ENCODE measurements at places on chromosomes 4 and X. TPM values are rescaled to one million over a fixed set of nuclear protein-coding genes. Genes with fewer than 3 reads are reported as not detected.

GRCh38 chr4:2595952-2596552, 59.6 kb downstream of the FAM193A start:
- no peaks in the 10 kb centered on the region for H3K27me3 ChIP-seq
- H3K27ac ChIP-seq = no peak overlapping the region
- DNase-seq = peak; percentile 34

DNA sequence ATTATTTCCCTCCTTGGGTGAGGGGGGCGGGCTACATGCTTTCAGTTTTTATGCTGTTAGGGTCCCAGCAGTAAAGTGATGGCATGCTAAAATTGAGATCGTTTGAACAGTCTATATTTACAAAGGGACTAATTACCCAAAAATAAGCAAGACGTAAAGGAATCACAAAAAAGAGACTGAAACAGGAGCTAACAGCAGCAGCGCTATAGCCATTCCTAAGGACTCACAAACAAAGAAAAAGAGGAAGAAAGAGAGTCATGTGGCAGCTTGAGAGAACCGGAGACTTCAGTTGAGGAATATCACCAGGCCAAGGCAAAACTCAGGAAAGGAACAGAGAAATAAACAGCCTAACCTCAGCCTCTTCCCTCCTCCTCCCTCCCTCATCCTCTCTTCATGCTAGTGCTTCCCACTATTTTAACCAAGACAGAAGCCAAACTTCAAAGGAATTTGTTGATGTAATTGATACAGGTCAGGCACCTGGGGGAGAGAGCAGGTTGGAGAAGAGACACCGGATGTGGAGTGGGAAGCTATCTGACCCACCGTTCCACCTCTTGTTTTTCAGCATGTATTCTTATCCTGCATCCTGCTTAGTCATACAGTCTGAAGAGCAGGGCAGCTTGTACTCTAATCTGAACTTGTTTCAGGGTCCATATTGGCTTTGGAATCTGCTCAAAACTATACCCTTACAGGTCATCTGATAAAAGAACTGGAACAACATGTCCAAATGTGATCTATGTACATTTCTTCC, 383.7 kb downstream of the NAF1 start:
- H3K27ac ChIP-seq = no peak overlapping the region
- H3K27me3 ChIP-seq = no peaks in the 10 kb centered on the region
- no peaks in the 10 kb centered on the region for H3K4me1 ChIP-seq
- H3K36me3 ChIP-seq = no peaks in the 10 kb centered on the region

Gene ADAMTS3
- 0.43 TPM for total RNA-seq

DNA sequence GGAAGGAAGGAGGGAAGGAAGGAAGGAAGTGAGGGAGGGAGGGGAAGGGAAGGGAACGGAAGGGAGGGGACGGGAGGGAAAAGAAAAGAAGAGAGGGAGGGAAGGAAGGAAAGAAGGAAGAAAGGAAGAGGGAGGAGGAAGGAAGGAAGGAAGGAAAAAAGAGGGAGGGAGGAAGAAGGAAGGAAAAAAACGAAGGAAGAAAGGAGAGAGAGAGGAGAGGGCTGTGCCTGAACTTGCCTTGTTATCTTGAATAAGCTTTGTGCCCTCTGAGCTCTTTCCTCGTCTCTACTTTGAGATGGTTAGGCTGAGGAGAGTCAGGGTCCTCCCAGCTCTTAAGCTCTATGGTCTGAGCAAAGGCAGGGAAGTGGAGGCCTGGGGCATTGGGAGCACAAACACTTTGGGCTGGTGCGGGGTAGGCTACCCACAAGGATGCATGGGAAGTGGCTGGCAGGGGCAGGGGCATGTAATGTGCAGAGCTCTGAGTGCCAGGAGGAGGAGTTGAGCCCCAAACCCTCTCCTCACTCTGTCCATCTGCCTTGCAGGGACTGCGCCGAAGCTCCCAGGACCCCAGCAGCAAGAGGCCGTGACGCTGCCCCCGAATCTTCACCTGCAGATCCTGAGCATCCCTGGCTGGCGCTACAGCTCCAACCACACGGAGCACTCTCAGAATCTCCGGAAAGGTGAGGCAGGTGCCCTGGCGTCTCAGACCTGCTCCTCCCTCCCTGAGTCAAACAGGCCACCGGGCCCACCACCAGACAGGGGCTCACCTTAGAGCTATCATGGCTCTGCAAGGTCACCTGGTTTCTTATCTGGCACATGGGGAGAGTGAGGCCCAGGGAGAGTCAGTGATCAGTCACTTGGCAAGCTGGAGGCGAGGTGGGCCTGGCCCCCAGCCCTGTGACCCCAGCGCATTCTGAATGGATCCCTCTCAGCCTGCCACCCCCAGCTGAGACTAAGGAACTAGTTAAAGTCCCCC, 26.5 kb upstream of the MRFAP1 start:
- no peak overlapping the region for H3K27ac ChIP-seq
- H3K27me3 ChIP-seq = no peaks in the 10 kb centered on the region
- DNase-seq = no peak

- H3K4me3 ChIP-seq = no peak overlapping the region
- H3K27ac ChIP-seq = no peak overlapping the region
Measured at GRCh38 chr4:74120086-74120485, 21.1 kb upstream of the CXCL2 start.

- H3K4me3 ChIP-seq = peak overlapping the region; percentile 56
- peaks cover 17% of the 10 kb centered on the region for H3K4me1 ChIP-seq
- DNase-seq = peak; percentile 76
Measured at GRCh38 chr4:55458164-55458563, 62.4 kb downstream of the TMEM165 start.

GRCh38 chr4:106096454-106096853, 201.2 kb downstream of the NPNT start:
- no peak overlapping the region for H3K4me3 ChIP-seq
- peaks cover 4% of the 10 kb centered on the region for H3K36me3 ChIP-seq
- no peak overlapping the region for H3K27ac ChIP-seq
- no peaks in the 10 kb centered on the region for H3K27me3 ChIP-seq
- no peak for DNase-seq
- no peaks in the 10 kb centered on the region for H3K4me1 ChIP-seq

GRCh38 chrX:63934791-63935190, 149.8 kb upstream of the ARHGEF9 start:
- DNase-seq = no peak
- no peak overlapping the region for H3K27ac ChIP-seq
- H3K27me3 ChIP-seq = no peaks in the 10 kb centered on the region
- H3K4me1 ChIP-seq = no peaks in the 10 kb centered on the region
- no peak overlapping the region for H3K4me3 ChIP-seq
- no peaks in the 10 kb centered on the region for H3K36me3 ChIP-seq

GRCh38 chr4:167222099-167222498, 12.2 kb downstream of the SPOCK3 start:
- H3K36me3 ChIP-seq = no peaks in the 10 kb centered on the region
- no peak overlapping the region for H3K4me3 ChIP-seq
- H3K27ac ChIP-seq = no peak overlapping the region
- DNase-seq = no peak

- peak; percentile 78 for DNase-seq
- no peak overlapping the region for H3K27ac ChIP-seq
- H3K4me3 ChIP-seq = no peak overlapping the region
- H3K36me3 ChIP-seq = no peaks in the 10 kb centered on the region
Measured at GRCh38 chr4:114378305-114378903, 220.2 kb upstream of the UGT8 start.

DNA sequence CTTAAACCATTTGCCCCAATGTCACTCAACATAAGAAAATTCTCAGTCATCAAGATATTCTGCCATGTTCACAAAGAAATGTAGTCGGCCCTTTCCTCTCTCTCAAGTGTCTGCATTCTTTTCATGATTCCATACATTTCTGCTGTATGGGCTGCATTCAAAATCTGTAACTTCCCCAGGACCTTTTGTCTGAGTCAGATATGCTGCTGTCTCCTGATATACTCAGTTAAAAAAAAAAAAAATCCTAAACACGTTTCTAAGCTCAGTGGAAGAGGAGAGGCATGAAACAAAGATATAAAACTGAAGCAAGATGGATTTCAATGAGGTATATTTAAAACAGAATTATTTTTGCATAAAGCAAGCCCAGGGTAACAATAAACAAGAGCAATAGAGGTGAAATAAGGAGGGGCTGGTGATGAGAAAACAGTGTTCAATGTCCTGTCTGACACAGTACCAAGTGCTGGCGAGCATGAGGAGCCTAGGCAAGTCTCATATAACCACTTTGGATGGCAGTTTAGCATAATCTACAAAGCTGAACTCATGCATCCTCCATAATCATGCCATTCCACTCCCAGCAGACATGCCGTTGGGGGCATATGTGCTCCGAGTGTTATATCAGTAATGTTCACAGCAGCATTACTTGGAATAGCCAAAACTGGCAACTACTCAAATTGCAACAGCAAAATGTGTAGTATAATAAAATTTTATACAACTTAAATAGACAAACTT, 76.7 kb downstream of the MANBA start:
- peaks cover 10% of the 10 kb centered on the region for H3K4me1 ChIP-seq
- H3K27ac ChIP-seq = no peak overlapping the region
- no peaks in the 10 kb centered on the region for H3K27me3 ChIP-seq
- no peak overlapping the region for H3K4me3 ChIP-seq

- no peak overlapping the region for H3K4me3 ChIP-seq
- DNase-seq = no peak
- H3K27me3 ChIP-seq = no peaks in the 10 kb centered on the region
- no peak overlapping the region for H3K27ac ChIP-seq
- no peaks in the 10 kb centered on the region for H3K4me1 ChIP-seq
Measured at GRCh38 chr4:58515226-58515625, 1405.0 kb upstream of the IGFBP7 start.

DNA sequence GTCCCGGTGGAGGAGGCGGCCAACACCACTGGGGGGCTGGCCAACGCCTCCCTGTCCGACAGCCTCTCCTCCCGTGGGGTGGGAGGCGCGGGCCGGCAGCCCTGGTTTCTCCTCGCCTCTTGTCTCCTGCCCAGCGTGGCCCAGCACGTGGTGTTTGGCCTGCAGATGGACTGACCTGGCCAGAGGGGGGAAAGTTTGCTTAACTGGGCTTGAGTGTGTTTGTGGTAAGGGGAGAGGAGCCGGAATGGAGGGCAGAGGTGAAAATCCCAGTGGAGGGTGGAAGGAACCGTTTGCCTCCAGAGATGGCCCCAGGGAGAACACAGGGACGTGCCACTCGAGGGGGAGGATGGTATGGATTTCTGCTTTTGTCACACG, 27.6 kb downstream of the NYX start:
- no peak for DNase-seq
- H3K27ac ChIP-seq = no peak overlapping the region
- H3K4me3 ChIP-seq = no peak overlapping the region

- no peak for DNase-seq
- H3K4me3 ChIP-seq = no peak overlapping the region
- peaks cover 12% of the 10 kb centered on the region for H3K4me1 ChIP-seq
Measured at GRCh38 chr4:139986106-139986505, 167.9 kb downstream of the MAML3 start.

GRCh38 chr4:163470391-163470790, 3.2 kb downstream of the TKTL2 start:
- H3K4me1 ChIP-seq = no peaks in the 10 kb centered on the region
- H3K27ac ChIP-seq = no peak overlapping the region
- no peaks in the 10 kb centered on the region for H3K36me3 ChIP-seq
- no peaks in the 10 kb centered on the region for H3K27me3 ChIP-seq

Gene CABS1
- total RNA-seq = not detected

DNA sequence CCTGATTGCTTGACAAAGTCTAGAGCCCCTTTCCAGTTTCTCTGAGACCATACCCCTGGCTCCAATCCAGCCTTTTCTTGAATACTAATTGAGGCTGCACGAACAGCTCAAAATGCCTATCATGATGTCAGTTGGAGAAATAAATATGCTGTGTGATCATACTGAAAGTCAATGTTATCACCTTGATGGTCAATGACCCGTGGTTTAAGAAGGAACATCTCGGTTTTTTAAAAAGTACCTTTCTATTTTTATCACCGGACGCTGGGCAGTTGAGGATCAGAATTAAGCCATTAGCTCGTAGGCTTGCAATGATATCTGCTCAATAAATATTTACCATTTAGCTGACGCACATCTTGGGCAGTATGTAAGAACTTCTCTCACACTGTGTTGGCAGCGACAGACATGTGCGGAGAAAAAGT, 852 bp upstream of the WDR44 start:
- peak; percentile 47 for DNase-seq
- peak overlapping the region; percentile 94 for H3K27ac ChIP-seq
- H3K27me3 ChIP-seq = no peaks in the 10 kb centered on the region
- no peaks in the 10 kb centered on the region for H3K36me3 ChIP-seq

Gene TEX11
- total RNA-seq = not detected

DNA sequence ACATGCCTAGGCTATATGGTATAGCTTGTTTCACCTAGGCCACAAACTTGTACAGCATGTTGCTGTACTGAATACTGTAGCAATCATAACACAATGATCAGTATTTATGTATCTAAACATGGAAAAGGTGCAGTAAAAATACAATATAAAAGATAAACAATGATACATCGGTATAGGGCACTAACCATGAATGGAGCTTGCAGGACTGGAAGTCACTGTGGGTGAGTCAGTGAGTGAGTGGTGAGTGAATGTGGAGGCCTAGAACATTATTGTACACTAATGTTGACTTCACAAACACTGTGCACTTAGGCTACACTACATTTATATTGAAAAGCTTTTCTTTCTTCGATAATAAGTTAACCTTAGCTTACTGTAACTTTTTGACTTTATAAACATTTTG, 45.6 kb upstream of the ANK2 start:
- no peak overlapping the region for H3K27ac ChIP-seq
- H3K27me3 ChIP-seq = no peaks in the 10 kb centered on the region
- peaks cover 6% of the 10 kb centered on the region for H3K4me1 ChIP-seq
- H3K4me3 ChIP-seq = no peak overlapping the region

Gene CCNI
- total RNA-seq = 121 TPM

GRCh38 chrX:48493890-48494364, 14.9 kb upstream of the PORCN start:
- peak; percentile 70 for DNase-seq
- H3K36me3 ChIP-seq = no peaks in the 10 kb centered on the region
- H3K27me3 ChIP-seq = no peaks in the 10 kb centered on the region
- H3K4me1 ChIP-seq = peaks cover 22% of the 10 kb centered on the region

- H3K4me3 ChIP-seq = no peak overlapping the region
- H3K27me3 ChIP-seq = no peaks in the 10 kb centered on the region
- H3K36me3 ChIP-seq = no peaks in the 10 kb centered on the region
- H3K4me1 ChIP-seq = 0 out of 2 replicates have a peak, but pooled peaks cover 6% of the 10 kb centered on the region
Measured at GRCh38 chr4:19425146-19425545, 826.6 kb upstream of the SLIT2 start.

Gene AP1AR
- total RNA-seq = 17.2 TPM

DNA sequence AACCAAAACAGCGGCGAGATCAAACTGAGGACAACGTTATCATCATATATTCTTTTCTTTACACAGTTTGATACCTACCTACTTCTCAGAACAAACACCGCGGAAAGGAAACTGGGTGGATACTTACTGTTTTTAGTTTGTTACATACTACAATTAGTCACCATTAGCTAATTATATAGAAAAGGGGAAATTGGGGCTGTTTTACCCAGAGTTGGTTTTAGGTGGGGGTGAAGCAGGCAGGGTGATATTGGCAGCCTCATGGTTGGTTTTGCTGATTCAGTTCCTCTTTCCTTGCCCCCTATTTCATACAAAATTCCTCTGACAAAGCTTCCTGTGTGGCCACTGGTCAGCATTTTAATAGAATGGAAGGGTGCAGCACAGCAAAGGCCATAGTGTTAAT, 77.8 kb downstream of the SORBS2 start:
- no peak overlapping the region for H3K4me3 ChIP-seq
- H3K4me1 ChIP-seq = no peaks in the 10 kb centered on the region
- 0 out of 2 replicates have a peak, but pooled peaks cover 9% of the 10 kb centered on the region for H3K27me3 ChIP-seq
- no peak overlapping the region for H3K27ac ChIP-seq
- no peaks in the 10 kb centered on the region for H3K36me3 ChIP-seq
- DNase-seq = no peak
